ENCODE measurements at places on chromosomes 4 and X.

GRCh38 chr4:48906206-48907173 is at the start of gene OCIAD2:
TSS of gene OCIAD2 (minus strand) at chr4:48906774. CDS start at chr4:48904549, 2,225 bp downstream.
- DNase-seq: peak; percentile 84

DNA sequence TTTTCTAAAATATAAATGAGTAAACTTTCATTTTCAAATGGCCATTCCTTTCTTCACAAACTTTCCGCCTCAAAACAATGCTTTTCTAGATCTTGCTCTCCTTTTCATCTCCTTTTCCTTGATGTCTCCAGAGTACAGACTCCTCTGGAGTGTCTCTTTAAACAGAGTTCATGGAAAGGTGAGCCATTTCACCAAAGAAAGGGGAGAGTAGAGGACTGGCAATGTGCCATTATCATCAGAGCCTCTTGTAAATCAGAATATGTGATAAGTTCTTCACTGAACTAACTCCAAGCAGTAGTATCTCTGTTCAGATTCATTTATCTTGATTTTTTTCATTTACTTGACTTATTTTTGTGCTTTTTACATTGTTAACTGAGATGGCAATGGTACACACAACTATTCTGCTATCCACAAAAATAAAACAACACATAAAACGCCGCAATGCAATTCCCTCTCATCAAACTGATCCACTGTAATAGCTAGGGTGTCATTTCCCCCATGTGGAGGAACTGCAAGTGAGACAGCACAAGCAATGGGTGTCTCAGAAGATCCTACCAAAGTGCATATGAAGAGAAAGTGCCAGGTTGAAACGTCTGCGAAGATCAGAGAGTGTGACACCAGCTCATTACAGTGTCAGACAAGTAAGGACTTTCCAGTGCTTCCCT is 125.4 kb downstream of the RASL11B start:
- no peak for DNase-seq

GRCh38 chr4:75598390-75598789 is 31.9 kb downstream of the CDKL2 start:
- no peak for DNase-seq

- DNase-seq: no peak
Observed at GRCh38 chrX:144327495-144327894, 443.6 kb downstream of the UBE2NL start.

GRCh38 chrX:37701588-37701987 is 16.0 kb downstream of the XK start:
- no peak for DNase-seq

DNA sequence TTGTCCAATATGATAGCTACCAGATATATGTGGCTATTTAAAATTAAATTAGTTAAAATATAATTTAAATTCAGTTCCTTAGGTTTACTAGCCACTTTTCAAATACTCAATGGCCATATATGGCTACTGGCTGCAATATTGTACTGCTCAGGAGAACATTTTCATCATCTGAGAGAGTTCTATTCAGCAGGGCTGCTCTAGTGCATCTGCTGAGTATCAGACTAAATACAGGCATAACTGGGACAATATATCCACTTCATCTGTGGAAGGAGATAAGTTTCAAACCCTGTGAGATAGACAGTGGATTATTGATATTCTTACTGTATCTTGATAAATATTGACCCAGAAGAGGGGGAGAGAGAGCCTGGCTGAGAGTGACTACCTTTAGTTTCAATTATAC is 240.1 kb upstream of the ANKRD50 start:
- no peak for DNase-seq

DNA sequence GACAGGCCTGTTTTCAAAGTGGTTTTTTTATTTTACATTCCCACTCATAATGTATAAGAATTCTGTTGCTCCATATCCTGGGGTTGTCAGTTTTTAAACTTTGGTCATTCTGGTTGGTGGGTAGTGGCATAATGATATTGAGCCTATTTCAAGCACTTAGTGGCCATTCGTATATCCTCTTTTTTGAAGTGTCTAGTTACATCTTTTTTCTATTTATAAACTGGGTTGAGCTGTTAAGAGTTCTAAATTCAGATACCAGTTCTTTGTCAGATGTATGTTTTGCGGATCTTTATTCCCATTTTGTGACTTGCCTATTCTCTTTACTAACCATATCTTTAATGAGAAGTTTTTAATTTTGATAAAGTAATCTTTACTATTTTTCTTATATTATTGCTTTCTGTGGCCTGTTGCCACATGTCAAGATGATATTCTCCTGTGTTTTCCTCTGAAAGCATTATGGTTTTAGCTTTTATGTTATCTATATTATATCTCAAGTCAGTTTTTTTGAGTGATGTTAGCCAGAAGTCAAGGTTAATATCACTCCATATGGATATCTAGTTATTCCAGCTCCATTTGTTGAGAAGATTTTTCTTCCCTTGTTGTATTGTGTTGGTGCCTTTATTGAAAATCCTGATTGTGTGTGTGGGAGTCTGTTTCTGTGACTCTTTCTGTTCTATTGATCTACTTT is 110.9 kb downstream of the FHIP1A start:
- no peak for DNase-seq

GRCh38 chr4:15982842-15983524 is 20.0 kb upstream of the FGFBP2 start:
- no peak for DNase-seq

GRCh38 chr4:84503495-84504437 is 4.7 kb upstream of the NKX6-1 start:
- peak; percentile 74 for DNase-seq

- no peak for DNase-seq
Observed at GRCh38 chr4:148444296-148445070, 2.3 kb upstream of the NR3C2 start.

GRCh38 chr4:117777721-117778120 is 256.6 kb upstream of the NDST3 start:
- no peak for DNase-seq

- no peak for DNase-seq
Observed at GRCh38 chr4:54930226-54930625, 195.2 kb downstream of the KDR start.

DNA sequence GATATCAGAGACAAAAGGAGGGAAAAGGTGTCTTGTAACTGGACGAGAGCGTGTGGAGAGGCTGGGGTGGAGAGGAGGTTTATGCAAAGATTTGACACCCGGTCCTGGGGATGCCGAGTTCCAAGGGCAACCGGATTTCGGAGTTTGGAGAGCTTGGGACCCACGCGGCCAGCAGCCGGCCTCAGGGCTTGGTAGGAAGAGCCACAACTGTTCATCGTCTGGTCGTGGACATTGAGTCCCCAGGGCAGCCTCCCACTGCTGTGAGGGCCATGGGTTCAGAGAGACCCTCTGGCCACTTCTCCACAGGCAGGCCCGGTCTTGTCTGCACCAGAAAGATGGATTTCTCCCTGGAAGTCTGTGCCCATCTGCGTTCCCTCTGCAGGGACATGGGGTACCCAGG is 46.8 kb downstream of the SHOX start:
- no peak for DNase-seq

DNA sequence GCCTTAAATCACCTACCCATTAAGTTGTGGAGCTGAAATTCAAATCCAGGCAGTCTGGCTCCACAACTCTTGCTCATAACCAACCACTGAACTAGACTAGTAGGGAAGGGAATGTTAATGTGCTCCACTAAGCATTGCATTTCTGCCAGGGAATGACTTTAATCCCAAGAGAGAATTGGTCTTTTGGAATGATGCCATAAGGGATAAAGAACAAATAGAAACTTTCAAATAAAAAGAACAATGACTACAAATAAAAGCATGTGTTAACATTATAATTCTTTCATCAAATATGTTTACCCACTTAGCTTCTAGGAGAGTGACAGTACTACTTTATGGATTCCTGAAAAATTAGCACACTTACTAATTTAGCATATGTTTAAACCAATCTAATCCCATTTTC is 905.9 kb downstream of the CENPC start:
- peak; percentile 13 for DNase-seq

- DNase-seq: no peak
Observed at GRCh38 chr4:47736146-47736545, 101.7 kb downstream of the CORIN start.

DNA sequence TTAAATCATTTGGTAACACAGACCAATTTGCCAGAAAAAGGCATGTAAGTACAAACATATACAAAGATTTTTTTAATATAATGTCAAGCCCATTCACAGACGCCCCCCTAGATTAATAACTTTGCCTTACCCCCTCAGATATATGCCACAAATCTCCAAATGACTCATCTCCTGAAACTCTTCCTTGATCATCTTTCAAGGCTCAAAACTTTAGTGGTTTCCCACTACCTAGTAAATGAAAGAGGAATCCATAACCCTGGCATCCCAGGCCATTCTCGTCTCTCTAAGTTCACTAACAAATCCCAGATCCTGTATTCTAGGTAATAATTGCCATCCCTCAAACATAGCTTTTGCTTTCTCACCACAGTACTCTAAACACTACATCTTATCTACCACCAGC is 61.9 kb downstream of the PRSS12 start:
- DNase-seq: no peak

DNA sequence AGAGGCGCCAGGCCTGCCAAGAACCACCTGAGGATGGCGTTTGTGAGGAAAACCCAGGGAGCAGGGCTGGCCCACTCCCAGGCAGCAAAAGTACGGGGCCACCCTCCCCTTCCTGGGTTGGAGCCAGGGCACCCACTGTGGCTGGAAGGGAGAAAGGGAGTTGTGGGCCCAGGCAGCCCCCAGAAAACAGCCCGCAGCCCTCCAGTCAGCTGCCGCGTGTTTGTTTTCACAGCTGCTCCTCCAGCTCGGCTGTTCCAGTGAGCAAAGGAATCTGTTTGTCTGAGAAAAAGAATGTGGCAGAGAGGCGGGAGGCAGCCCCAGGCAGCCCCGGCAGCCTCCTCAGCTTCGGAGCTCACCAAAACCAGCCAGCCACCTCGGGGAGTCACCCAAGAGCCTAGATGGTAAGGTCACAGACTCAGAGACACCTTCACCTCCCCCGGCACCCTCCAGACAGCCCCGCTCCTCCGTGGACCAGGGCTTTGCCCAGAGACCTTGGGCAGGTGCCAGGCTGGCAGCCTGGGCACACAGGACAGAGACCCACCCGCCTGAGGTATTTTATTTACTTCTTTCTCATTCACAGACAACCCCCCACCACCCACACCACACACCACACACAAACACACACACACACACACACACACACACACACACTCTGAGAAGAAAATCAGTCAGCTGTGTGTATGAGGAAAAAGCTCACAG is 338.1 kb downstream of the BCOR start:
- DNase-seq: peak; percentile 76

DNA sequence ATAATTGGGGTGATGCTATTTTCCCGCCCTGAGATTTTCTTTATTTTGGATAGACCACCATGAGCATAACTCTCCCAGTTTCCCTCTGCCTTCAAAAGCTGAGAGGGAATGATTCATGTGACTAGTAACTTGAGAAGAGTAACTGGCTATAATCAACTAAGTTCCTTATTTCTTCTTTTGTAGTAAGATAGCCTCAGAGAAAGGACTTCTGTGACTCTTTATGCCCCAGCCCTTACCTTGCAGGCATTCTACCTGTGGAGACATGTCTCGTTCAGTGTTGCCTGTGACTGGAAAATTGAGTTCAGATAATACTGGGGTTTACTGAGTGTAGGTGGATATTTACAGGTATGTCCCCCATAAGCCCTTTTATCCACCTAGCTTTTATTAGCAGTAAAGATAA is 715.4 kb upstream of the HS3ST1 start:
- DNase-seq: no peak

- no peak for DNase-seq
Observed at GRCh38 chr4:10074767-10075105, 41.9 kb downstream of the WDR1 start.

DNA sequence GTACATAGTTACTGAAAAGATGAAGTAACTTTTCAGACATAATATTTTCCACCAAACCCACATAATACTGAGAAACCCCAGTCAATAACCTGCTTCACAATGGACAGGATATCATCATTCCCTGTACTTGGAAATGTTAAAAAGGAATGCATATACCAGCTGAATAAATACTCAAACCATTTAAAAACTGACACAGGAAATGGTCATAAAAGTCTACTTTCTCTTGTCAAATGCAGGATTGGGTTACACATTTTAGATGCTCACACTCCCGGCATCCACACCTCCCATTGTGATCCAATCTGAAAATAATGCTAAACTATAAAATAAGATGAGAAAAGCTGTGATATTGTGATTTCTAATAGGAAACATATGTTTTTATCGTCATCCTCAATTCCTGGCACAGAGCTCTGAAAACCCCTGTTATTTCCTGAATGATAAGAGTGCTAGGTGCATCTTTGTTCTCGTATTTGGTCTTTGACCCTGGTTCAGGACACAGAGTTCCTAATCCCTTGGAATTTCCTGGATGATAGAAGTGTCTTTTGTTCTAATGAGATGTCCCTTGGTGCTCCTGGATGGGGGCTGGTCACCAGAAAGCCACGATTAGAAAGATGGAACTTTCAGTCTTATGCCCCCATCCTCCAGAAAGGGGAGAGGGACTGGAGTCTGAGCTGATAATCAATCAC is 821.3 kb downstream of the TRIML1 start:
- no peak for DNase-seq

DNA sequence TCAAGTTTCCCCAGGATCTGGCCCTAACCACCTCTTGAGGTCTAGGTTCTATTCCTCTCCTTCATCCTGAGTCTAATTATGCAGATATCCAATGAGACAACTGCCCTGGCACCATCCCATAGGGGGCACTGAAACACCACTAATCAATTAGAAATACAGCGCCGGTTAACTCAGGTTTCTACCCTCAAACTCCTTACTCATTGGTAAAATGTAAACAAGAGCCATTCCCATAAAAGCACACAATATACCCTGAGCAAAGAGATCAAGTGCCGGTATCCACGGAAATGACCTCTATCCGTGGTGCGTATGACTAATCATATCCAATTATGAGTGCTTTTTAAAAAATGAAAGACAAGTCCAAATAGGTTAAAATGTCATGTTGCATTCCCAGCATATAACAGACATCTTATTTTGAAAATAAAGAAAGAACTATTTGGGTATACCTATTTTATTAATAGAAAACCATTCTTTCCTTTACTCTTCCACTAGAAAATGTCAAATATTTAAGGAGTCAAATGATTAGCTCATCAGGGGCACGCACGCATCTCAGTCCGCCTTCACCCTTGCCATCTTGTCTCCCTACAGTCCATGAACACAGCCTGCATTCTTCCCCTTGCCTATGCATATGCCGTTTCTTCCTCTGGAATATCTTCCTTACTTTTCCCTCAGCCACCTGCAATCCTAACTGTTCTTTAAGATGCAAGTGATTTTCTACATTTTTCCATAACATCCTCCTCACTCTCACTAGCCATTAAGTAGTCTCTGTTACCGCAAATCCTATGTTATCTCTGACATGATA is 141.1 kb downstream of the MAML3 start:
- DNase-seq: peak; percentile 75

GRCh38 chrX:116824785-116825184 is 362.0 kb upstream of the CT83 start:
- DNase-seq: no peak

Data from T47D (cell line).